Hypothalamus (tissue), 51 donors: ENCODE measurements at places on chromosomes 12 and 14.
A peak's percentile ranks its signal among the peaks of the same experiment; 100 is the strongest.

DNA sequence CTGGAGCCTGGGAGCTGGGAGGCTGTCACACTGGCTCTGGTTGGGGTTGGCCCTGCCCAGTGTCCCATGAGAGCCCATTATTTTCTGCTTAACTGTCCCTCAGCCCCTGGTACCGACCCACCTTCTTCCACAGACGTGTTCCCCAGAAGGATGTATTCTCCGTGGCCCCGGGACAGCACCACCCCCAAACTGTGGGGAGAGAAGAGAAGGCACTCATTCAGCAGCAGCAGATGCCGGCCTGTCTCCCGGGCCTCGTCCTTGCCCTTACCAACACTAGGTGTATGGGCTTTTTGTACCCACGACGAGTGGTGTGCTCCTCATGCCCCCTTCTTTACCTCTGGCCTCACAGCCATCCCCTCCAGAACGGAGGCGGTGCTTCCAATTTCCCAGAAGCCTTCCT, 38.1 kb downstream of the LRTM2 start:
- DNase-seq = no peak

DNA sequence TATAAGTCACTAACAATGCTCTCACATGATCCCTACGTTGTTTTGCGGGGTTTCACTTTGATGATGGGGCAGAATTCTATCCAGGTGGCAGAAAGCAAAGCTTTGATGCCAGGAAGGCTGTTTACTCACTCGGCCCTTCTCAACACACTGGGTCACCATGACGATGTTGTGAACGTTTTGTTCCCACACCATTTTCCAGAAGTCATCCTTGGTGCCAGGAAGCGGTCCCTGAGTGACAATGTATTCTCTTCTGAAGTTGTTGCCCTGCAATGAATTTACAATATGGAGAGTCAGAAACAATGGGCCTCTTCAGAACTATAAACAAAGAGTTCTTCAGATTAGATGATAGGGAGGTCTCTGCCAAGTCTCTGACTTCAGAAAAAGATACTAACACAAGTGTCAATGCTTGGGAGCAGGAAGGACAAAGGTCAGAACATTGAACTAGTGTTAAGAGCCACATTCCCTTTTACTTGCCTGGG, 101.3 kb downstream of the PTPRB start:
- DNase-seq = peak; percentile 36

GRCh38 chr12:118841588-118841987, 139.8 kb upstream of the SRRM4 start:
- no peak for DNase-seq

DNA sequence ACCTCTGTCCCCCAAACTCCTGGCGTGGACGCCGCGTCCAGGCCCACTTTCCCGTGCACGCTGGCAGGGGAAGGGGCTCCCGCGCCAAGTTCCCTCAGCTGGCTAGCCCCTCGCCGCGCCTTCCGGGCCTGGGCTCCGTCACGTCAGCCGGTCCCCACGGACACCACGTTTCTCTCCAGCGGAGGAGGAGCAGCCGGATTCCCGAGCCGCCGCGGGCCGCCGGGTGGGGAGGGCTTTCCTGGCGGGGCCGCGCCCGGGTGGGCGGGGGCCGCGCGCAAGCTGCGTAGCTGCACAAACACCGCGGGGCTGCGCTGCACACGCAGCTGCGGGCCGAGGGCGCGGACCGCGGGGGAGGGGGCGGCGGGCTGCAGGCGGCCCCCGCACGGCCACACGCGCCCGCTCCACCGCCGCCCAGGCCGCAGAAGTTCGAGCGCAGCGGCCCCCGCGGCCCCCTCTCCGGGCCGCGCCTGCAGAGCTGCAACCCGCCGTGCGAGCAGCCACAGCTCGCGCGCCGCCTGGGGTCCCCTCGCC, 45.1 kb upstream of the PNMA1 start:
- DNase-seq = peak; percentile 43

DNA sequence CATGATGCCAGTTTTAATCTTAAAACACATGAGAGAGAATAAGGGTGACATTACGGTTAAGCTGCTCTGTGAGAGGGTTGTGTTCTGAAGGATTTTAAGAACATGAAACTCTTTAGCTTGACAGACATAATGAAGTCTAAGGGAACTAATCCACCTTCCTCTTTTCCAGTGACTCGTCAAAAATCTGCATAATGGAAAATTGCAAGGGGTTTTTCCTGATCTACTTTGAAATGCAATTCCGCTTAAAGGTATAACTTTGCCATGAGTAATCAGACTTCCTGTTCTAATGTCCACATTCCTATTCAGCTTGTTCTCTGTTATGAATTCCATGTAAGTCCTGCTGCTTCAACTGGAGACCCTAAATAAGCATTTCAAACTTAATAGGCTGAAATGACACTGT, at the start of gene ZNF705A:
Gene ZNF705A (plus strand): TSS at position 171 of the 400 bp plus-strand sequence. CDS start 15,611 bp downstream, outside the sequence.
- DNase-seq = no peak

- DNase-seq = no peak
Measured at GRCh38 chr12:53343969-53344368, 7.8 kb upstream of the SP7 start.
